ENCODE measurements at places on chromosomes 3 and 15.

DNA sequence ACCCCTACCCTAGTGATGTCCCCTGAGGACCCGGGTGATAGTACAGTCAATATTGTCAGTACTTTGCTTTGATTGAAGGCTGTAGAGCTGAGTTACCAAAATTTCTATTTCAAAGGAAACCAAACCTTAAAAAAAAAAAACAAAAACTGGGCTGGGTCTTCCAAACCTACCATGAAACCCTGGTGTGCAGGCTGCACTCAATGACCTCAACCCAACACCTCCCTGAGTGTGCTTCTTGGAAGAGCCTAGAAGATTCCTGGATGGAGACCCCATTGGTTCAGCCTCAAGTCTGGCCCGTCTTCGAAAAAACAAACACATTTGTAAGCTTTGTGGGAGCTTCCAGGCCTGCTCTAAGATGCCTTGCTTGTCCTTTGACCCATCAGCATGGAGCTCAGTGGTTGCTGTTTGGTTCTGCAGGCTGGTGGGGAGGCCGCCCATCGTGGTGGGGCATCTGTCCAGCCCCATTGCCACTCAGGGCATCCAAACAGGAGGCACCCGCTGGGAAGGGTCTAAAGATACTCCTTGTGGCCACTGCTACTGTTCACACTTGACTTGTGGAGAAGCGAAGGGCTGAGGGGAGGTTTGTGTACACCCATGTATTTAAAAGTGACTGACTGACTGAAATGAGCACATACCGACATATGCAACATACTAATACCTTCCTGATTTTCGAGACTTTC is 32.2 kb downstream of the CRTAP start:
- no peak for DNase-seq

- no peak for DNase-seq
Measured at GRCh38 chr3:54279005-54279583, 156.7 kb downstream of the CACNA2D3 start.

- DNase-seq, result no peak
Measured at GRCh38 chr3:94285872-94286271, 223.0 kb downstream of the NSUN3 start.

- no peak for DNase-seq
Measured at GRCh38 chr3:129182390-129183185, 1.1 kb downstream of the CNBP start.

- no peak for DNase-seq
Measured at GRCh38 chr15:90019611-90020010, 18.5 kb downstream of the ZNF710 start.

DNA sequence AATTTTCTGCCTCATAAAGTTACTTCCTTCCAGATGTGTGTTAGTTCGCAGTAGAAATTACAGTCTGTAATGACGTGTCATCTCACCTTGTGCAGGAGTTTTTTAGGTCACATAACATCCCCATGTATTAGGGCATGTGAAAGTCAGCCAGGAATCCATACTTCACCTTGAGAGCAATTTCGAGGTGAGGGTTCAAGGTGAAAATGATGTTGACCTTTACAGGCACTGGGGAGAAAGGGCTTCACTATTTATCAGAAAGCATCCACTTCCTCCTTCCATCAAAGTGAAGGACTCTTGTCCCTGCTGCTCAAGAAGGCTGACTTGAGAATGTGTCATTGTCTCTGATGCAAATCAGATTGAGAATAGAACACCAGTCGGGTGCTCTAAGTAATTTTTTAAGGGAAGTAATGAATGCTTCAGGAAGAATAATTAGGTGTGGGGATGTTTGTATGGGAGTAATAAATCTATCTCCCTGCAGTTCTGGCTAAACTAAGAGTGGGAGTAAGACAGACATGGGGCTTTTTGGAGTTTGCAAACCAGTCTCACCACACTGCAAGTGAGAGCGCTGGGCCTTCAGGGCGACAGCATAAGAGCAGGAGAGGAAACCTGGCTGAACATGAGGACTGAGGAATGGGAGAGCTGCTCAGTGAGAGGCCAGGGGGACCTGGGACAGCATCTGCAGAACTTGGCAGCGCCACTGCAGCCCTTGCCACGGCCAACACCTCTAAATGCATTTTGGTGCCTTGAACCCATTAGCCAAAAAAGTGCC is 85.9 kb upstream of the IL12A start:
- DNase-seq, result no peak

GRCh38 chr15:53985562-53985961 is 7.3 kb downstream of the UNC13C start:
- no peak for DNase-seq

GRCh38 chr3:19898721-19899120 is 35.3 kb downstream of the EFHB start:
- DNase-seq, result peak; percentile 16

DNA sequence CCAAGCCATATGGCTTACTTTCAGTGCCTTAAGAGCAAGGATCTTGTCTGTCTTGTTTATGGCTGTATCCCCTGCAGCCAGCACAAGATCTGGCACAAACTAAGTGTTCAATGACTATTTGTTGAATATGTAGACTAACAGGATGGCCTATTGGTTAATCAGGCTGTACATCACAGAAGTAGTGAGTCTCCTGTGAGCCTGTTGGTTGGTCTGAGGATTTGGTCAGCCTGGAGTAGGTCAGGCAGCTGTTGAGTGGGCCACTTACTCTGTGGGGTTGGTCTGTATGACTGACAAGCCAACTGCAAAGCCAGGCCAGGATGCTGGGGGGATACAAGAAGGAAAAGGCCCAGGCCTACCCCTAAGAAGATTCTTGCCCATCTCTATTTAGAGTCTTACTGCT is 33.4 kb upstream of the CILP start:
- no peak for DNase-seq

GRCh38 chr15:93515256-93516051 is 426.4 kb upstream of the RGMA start:
- no peak for DNase-seq

DNA sequence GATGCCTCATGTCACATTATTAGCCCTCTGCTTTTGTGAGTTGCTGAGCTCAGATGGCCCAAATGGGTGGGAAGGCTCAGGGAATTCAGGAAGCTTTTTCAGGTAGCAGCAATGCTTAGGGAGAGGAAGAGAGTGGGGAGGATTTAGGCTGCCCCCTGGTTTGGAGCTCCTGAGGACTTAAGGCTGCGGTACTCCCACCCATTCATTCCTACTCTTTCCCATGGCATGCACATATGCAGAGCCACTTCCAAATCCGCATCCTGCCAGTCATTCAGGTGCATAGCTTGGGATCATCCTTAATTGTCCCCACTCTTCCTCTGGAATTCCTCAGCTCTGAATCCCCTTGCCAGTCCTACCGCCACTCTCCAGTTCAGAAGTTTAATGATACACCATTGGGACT is 343.1 kb upstream of the FRG2C start:
- no peak for DNase-seq

DNA sequence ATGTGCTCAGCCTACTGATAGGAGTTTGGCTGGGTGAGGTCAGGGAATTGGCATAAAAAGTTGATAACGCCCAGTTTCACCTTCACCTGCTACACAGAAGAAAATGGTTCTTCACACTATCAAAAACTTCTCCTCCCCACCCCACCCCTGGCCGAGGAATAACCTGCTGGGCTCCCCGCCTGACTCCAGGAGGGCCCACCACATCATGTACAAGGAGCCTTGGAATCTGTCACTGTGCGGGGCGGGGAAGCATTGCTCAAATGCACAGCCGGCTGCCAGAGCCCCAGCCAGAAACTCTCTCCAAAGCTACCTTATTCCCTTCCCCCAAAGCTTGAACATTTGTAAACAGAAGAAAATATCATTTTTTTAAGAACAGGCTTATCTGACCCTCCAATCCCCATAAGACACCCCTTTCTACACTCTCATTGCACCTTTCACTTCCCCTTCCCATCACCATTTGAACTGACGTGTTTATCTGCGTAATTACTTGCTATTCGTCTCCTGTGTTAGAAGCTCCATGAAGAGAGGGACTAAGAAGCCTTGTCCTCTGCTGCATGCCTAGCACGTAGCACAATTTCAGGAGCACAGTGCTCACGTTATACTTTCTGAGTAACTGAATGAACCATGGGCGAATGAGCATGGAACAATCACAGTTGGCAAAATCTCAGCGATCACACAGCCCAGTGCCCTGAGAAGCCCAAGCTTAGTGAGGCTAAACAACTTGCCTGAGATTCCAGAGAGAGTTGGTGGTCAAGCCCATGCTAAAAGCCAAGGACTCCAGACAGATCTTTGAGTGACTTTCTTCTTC is 82.9 kb downstream of the HES1 start:
- no peak for DNase-seq

DNA sequence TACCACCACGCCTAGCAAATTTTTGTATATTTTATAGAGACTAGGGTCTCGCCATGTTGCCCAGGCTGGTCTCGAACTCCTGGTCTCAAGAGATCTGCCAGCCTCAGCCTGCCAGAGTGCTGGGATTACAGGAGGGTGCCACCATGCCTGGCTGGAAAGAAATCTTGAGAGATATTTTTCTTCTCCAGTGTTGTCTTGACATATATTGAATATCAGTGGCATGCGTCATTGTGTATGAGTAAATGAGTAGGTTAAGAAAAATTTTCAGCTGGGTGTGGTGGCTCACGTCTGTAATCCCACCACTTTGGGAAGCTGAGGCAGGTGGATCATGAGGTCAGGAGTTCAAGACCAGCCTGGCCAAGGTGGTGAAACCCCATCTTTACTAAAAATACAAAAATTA is 3.5 kb upstream of the PIF1 start:
- no peak for DNase-seq

GRCh38 chr3:16140116-16140893 is 34.2 kb upstream of the GALNT15 start:
- DNase-seq, result peak; percentile 71

Data from hepatic stellate cell (primary cell).